ENCODE measurements at places on chromosomes 2 and 18. TPM values are rescaled to one million over a fixed set of nuclear protein-coding genes. Genes with fewer than 3 reads are reported as not detected.

DNA sequence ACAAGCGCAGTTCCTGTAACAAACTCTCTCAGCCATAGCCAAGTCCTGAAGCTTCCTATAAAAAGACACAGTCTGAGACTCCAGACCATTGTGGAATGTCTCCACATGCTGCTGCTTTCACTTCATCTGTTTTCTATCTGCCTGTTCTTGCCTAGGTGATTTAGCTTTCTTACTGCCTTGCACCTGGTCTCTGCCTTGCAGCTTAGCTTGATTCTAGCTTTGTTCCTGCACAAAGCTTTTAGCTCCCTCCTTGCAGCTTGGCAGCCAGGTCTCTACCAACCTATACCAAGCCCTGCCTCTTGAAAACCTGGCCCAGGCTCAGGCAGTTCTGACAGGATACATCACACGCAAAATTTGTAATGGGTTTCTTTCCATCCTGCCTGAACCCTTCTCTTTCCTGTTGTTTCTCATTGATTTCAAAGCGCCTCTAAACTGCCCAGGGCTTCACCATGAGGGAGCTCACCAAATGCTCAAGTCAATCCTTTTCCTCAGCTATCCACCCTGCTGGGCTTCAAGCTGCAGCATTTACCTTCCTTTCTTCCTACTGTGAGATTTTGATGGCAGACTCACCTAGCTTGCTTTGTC, 941.3 kb upstream of the NXPH2 start:
- no peak for DNase-seq

DNA sequence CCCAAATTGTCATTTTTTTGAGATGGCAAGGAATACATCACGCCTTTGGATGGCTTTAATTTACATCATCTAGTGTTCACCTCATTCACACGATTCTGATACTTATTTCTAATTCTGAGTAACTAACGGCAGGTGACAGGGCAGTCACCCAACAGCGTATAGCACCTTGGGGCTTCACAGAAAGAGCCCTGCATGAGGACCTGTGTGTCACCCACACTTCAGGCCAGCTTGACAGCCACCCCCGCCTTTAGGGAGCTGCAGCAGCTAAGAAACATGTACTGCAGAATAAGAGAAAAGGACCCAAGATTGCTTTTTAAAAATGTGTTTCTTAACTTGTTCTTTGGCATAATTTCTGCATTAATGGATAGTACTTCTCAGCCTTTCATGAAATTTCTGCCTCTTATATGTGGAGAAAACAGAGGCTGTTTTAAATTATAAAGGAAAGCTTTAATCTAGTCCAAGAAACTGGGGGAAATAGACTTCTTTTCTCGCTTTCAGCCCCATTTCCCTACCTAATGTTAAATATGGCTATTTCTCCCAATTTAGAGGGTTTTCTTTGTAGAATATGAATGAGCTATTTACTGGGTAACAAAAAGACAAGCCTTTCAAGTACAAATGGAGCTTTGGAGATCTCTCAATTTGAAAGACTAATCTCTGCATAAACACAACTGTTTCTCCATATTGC, 245.1 kb downstream of the LDLRAD4 start:
- DNase-seq: no peak

C2orf66 gene
- not detected for total RNA-seq

DNA sequence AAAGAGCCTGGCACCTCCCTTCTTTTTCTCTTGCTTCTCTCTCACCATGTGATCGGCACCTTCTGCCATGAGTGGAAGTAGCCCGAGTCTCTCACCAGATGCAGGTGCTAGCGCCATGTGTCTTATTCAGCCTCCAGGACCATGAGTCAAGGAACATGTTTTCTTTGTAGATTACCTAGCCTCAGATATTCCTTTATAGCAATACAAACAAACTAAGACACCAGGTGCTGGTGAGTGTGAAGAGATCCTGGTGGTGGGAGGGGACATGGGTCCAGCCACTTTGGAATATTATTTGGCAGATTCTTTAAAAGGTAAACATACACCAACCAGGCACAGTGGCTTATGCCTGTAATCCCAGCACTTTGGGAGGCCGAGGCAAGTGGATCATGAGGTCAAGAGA, 5.9 kb upstream of the USP40 start:
- DNase-seq: no peak

ALPI gene
- total RNA-seq: not detected

SP5 gene
- total RNA-seq: not detected

OTX1 gene
- 0.57 TPM for total RNA-seq

GREB1L gene
- total RNA-seq: 3.7 TPM

DNA sequence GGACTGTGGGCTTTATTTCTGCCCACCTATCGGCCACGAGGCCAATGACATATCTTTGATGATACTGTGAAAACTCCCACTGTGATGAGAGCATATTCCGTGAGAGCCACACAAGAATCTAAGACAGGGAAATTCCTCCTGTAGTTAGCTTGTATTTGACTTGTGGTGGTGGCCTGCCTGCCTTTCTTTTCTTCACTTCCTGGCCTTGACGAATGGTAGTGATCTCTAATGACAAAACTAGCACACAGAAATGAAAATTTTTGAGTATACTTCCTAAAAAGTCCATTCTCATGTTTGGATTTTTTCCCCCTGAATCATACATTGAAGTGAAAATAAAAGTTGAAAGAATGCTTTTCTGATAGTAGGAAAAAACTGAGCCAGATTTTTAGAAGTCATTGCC, 94.4 kb downstream of the MGAT5 start:
- DNase-seq: peak; percentile 66

ABCG5 gene
- not detected for total RNA-seq

GRCh38 chr2:76406134-76406855, 695.6 kb upstream of the GCFC2 start:
- DNase-seq: no peak

PRKAG3 gene
- total RNA-seq: 0.41 TPM

GRCh38 chr2:27051902-27052645, 606 bp downstream of the AGBL5 start:
- no peak for DNase-seq

All from fibroblast of the aortic adventitia (primary cell).